ENCODE measurements at places on chromosomes 3 and 15. TPM values are rescaled to one million over a fixed set of nuclear protein-coding genes. Genes with fewer than 3 reads are reported as not detected.

Gene CPLX3
- total RNA-seq, result not detected

Gene ANKUB1
- total RNA-seq, result 0.81 TPM

Gene COL8A1
- 916 TPM for total RNA-seq

Gene CERS3
- not detected for total RNA-seq

DNA sequence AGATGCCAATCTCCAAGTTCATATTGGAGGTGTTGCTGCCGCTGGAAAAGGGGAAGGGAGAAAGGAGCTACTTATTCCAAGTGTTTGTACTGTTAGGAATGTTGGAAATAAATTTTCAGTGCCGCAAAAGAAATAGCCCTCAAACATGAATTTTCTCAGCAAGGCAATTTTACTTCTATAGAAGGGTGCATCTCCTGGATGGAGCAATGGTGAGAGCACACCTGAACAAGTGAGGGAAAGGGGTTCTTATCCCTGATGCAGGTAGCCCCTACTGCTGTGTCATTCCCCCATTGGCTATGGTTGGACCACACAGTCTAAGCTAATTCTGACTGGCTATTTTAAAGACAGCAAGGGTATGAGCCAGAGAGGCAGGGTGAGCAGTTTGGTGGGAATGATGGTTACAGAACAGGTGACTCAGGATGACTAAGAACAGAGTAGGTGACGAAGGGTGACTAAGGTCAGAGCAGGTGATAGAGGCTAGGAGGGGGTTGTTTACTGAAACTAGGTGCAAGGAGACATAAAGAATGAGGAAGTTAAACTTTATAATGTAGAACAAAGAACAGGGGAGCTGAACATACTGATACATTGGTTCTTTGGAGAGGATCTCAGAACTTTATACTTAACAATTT is 503.5 kb downstream of the EDEM1 start:
- no peak overlapping the region for H3K27ac ChIP-seq
- H3K4me1 ChIP-seq, result no peaks in the 10 kb centered on the region
- no peak overlapping the region for H3K4me3 ChIP-seq
- H3K36me3 ChIP-seq, result no peaks in the 10 kb centered on the region

Gene COLQ
- 9.3 TPM for total RNA-seq

DNA sequence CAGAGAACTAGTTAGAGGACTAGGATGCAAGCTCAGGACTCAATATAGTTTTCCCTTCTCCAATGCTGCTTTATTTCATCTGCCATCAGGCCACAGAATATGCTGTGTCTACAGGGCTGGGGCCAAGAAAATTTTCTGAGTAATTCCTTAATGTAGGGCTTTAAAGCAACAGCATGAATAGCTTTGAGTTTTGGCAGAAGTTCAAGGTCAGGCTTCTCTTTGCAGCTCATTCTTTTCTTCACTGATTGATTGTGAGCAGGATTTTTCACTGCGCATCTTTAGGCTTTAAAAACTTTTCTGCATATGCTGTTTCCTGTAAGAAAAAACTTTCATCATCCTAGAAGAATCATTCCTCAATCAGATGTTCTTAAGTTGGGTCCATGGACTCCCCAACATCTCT is 4.6 kb downstream of the TMEM108 start:
- H3K27ac ChIP-seq, result no peak overlapping the region
- no peaks in the 10 kb centered on the region for H3K27me3 ChIP-seq
- DNase-seq, result no peak
- no peak overlapping the region for H3K4me3 ChIP-seq

Gene GRIP2
- 1.5 TPM for total RNA-seq

- no peak overlapping the region for H3K27ac ChIP-seq
- H3K36me3 ChIP-seq, result no peaks in the 10 kb centered on the region
- no peaks in the 10 kb centered on the region for H3K4me1 ChIP-seq
- no peak overlapping the region for H3K4me3 ChIP-seq
- no peaks in the 10 kb centered on the region for H3K27me3 ChIP-seq
- DNase-seq, result no peak
Measured at GRCh38 chr3:183496311-183496710, 59.2 kb downstream of the KLHL6 start.

Gene ACTC1
- 125 TPM for total RNA-seq

Gene CLDN1
- total RNA-seq, result 0.21 TPM

DNA sequence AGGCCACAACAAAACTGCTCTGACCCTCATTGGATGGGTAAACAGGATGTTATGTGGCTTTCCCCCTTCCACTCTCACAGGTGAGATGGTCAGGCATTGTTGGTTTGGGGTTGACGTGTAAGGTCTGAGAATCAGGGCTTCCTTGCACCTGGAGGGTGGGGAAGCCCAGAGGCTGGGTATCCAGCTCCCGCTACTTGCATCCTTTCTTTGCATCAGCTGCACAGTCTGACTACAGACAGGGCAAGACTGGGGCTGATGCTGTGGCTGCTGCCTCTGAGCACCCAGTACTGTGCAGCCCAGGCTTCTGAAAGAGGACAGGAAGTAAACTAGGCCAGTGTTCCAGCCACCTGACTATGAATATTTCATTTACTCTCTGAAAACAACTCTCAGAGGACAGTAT is 58.0 kb upstream of the ATP2B2 start:
- H3K27ac ChIP-seq, result no peak overlapping the region
- no peak overlapping the region for H3K4me3 ChIP-seq
- DNase-seq, result no peak
- H3K27me3 ChIP-seq, result no peaks in the 10 kb centered on the region
- H3K4me1 ChIP-seq, result no peaks in the 10 kb centered on the region

DNA sequence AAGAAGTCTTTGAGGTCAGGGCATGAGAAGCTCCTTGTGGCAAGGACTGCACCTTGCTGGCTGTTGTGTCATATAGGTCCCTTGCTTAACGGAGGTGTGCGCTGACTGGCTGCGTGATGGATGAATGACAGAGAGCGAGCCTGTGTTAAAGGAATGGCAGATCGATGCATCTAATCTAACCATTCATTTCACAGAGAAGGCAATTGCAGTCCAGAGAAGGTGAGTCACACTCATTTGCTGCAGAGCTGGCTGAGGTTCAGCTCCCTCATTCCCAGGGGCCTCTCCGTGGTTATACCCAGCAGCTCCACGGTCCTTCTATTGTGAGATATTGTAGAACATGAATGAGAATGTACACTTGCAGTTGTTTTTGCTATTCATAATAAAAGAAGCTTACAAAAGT is 289.3 kb downstream of the EPHB1 start:
- H3K36me3 ChIP-seq, result no peaks in the 10 kb centered on the region
- DNase-seq, result no peak
- no peak overlapping the region for H3K4me3 ChIP-seq
- H3K4me1 ChIP-seq, result no peaks in the 10 kb centered on the region
- H3K27me3 ChIP-seq, result no peaks in the 10 kb centered on the region

- no peak overlapping the region for H3K27ac ChIP-seq
- H3K4me1 ChIP-seq, result no peaks in the 10 kb centered on the region
Measured at GRCh38 chr3:25536521-25537391, 108.7 kb downstream of the RARB start.

DNA sequence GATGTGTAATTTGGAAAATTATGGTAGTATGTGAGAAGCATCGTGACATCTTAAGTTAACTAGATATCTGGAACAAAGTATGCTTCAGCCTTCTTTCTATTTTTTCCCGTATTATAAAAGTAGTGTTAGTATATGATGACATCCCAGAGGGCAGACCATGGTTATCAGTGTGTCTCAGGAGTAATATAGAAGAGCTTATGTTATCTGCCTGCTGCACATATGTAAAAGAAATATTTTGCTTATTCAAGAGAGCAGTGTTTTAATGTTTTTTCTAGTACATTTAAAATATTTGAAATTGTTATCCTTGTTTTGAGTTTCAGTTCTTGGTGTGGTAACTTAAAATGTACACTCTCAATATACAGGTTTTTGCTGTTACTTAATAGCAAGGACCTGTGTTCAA is 24.1 kb downstream of the PLCL2 start:
- H3K4me1 ChIP-seq, result peaks cover 45% of the 10 kb centered on the region
- H3K27me3 ChIP-seq, result no peaks in the 10 kb centered on the region
- H3K36me3 ChIP-seq, result no peaks in the 10 kb centered on the region
- no peak overlapping the region for H3K4me3 ChIP-seq
- no peak overlapping the region for H3K27ac ChIP-seq

- DNase-seq, result no peak
- no peak overlapping the region for H3K4me3 ChIP-seq
- no peaks in the 10 kb centered on the region for H3K4me1 ChIP-seq
- H3K27ac ChIP-seq, result no peak overlapping the region
Measured at GRCh38 chr3:32855350-32855953, 37.7 kb downstream of the TRIM71 start.

GRCh38 chr15:77181305-77182074 is 110.6 kb upstream of the TSPAN3 start:
- no peaks in the 10 kb centered on the region for H3K4me1 ChIP-seq
- H3K27me3 ChIP-seq, result no peaks in the 10 kb centered on the region
- no peaks in the 10 kb centered on the region for H3K36me3 ChIP-seq
- no peak overlapping the region for H3K27ac ChIP-seq

DNA sequence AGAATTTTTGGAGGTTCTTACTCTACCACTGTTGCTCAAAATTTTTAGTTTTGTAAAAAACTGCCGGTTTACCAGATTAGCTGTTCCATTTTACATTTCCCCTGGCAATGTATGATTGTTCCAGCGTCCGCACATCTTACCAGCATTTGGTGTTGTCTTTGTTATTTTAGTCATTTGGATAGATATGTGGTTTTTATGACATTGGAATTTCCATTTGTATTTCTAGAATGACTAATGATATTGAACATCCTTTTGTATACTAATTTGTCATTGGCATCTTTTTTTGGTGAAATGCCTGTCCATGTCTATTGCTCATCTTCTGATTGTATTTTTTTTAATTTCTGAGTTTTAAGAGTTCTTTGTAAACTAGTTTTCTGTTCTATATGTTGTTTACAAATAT is 28.5 kb downstream of the LRRC28 start:
- peaks cover 16% of the 10 kb centered on the region for H3K4me1 ChIP-seq
- DNase-seq, result no peak
- H3K27me3 ChIP-seq, result no peaks in the 10 kb centered on the region
- H3K4me3 ChIP-seq, result no peak overlapping the region
- no peaks in the 10 kb centered on the region for H3K36me3 ChIP-seq
- H3K27ac ChIP-seq, result no peak overlapping the region

Gene RCCD1
- total RNA-seq, result 23.7 TPM

DNA sequence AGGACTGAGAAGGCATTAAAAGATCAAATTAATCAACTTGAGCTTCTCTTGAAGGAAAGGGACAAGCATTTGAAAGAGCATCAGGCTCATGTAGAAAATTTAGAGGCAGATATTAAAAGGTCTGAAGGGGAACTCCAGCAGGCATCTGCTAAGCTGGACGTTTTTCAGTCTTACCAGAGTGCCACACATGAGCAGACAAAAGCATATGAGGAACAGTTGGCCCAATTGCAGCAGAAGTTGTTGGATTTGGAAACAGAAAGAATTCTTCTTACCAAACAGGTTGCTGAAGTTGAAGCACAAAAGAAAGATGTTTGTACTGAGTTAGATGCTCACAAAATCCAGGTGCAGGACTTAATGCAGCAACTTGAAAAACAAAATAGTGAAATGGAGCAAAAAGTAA is 149.7 kb upstream of the LRRFIP2 start:
- no peaks in the 10 kb centered on the region for H3K27me3 ChIP-seq
- H3K4me1 ChIP-seq, result peaks cover 80% of the 10 kb centered on the region
- DNase-seq, result no peak
- peak overlapping the region; percentile 27 for H3K4me3 ChIP-seq
- H3K27ac ChIP-seq, result peak overlapping the region; percentile 37
- no peaks in the 10 kb centered on the region for H3K36me3 ChIP-seq

DNA sequence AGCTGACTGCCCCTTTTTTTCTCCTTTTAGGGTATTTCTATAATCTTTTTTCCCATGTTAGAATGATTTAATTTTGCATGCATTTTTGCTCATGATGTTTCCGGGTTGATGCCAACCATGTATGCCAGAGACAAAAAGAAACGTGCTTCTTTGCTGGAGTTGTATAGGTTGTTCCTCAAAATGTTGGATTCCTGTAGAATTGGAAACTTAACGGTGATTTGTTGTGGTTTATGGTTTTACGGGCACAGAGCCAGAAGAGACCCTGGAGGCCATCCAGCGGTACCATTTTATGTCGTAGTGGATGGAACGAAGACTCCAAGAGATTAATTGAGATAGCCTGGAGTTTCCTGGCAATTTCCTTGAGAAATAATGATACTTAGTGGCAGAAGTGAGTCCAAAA is 481.5 kb upstream of the RGMA start:
- H3K27me3 ChIP-seq, result no peaks in the 10 kb centered on the region
- H3K36me3 ChIP-seq, result no peaks in the 10 kb centered on the region
- no peak for DNase-seq
- H3K4me3 ChIP-seq, result no peak overlapping the region

DNA sequence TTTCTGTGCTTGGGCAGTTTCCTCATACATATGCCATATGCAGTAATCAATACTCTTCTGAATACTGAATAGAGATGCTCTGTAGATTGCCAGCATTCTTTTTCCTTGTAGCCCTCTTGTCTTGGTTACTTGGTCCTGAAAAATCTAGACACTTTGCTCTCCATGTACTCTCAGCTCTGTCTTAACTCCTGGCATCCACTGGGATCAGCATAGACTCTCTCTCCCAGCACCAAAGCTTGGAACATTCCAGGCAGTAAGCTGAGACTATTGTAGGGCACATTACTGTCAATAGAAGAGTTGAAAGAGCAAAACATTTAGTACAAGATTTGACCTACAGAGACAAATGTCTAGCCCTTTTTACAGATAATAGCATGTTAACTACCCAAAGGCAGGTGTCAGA is 1100.3 kb downstream of the TBL1XR1 start:
- H3K4me1 ChIP-seq, result peaks cover 2% of the 10 kb centered on the region
- DNase-seq, result no peak
- H3K27ac ChIP-seq, result no peak overlapping the region
- H3K27me3 ChIP-seq, result no peaks in the 10 kb centered on the region
- no peaks in the 10 kb centered on the region for H3K36me3 ChIP-seq

Gene DAZL
- not detected for total RNA-seq

Gene HPS3
- total RNA-seq, result 22.9 TPM

DNA sequence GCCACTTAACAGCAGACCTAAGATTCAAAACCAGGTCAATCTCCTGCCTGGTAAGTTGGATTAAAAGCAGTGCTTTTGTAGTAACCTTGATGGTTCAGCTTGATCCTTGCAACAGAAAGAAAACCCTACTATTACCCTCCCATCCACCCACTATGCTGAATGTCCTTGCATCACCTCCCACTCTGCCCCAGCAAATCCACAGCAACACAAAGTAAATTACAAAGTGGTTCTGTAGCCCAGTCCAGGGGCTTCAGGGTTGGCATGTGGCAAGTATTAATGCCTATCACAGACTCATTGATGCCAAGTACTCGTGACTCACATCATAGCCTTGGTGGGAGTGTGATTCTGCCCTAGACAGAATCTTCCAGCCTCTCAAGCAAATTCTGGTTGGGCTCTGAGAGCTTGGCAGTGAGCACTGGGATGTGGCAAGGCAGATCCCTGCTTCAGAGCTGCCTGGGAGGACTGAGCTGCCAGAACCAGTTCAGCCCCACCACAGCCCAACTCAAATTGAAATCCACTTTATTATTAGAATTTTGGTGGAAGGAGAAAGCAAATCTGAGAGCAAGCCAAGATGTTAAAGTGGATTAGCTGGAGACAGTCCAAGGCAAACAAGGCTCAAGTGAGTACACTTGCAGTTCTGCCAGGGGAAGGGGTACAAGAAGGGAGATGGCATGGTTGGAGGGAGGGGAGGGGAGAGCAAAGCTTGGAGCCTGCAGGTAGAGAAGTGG is 225.8 kb upstream of the UMPS start:
- H3K27ac ChIP-seq, result peak overlapping the region; percentile 42
- H3K36me3 ChIP-seq, result peaks cover 14% of the 10 kb centered on the region
- no peaks in the 10 kb centered on the region for H3K27me3 ChIP-seq
- peaks cover 41% of the 10 kb centered on the region for H3K4me1 ChIP-seq
- peak; percentile 28 for DNase-seq

Gene OCA2
- total RNA-seq, result 14.8 TPM

Gene ANO10
- total RNA-seq, result 23.2 TPM

GRCh38 chr15:39846108-39846507 is 63.5 kb upstream of the FSIP1 start:
- H3K4me3 ChIP-seq, result no peak overlapping the region
- no peaks in the 10 kb centered on the region for H3K36me3 ChIP-seq
- no peaks in the 10 kb centered on the region for H3K4me1 ChIP-seq
- DNase-seq, result no peak

Gene ASB14
- total RNA-seq, result not detected
